ENCODE measurements at places on chromosomes 12 and 14.
A peak's percentile ranks its signal among the peaks of the same experiment; 100 is the strongest.

DNA sequence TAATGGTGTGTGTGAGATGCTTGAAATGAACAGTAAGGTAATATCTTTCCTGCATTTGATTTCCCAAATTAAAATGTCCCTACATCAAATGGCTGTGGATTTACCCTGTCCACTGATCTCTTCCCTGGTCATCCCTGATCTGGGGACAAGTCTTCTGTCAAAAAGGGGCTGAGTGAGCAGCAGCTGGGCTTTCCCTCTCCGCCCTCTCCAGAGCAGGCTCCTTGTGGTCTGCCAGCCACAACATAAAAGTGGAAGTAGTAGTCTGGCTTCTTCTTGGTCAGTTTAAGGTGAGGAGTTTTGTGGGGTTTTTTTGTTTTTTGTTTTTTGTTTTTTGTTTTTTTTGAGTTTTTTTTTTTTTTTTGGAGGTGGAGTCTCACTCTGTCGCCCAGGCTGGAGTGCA is 25.2 kb upstream of the PLXNC1 start:
- DNase-seq, result no peak

- DNase-seq, result no peak
Measured at GRCh38 chr12:12265571-12266388, 1.1 kb downstream of the LRP6 start.

DNA sequence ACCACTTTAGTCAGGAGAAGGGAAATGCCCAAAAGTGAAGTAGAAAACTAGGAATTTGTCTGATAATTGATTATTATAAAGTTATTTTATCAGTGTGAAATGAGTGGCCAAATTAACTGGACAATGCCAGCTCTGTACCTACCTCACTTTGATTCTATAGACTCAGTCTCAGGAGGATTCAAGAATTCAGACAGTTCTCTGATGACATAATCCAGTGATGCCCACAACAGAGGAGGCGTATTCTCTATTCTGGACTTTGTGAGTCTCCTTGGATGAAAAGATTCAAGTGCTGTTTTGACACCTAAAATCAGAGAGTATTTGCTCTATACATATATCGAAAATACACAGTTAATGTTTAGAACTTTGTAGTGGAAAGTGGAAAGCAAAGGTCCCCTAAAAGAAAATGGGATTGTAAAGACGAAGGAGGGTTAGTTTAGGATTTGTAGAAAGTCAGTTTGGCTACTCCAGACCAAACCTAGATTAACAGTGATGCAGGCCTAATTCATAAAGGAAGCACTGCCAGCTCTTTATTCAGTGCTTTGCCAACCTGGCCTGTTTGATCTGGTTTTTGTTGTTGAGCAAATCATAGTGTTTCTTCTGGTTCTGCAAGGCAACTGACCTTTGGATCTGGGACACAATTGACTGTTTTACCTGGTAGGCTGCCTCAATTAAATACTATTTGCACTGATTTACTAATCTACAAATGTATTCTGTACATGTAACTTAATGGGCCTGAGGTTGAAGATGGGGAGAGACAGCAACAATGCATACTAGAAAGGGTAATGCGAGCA is 67.4 kb downstream of the DAD1 start:
- no peak for DNase-seq

- DNase-seq, result no peak
Measured at GRCh38 chr14:40204441-40205175, 772.4 kb upstream of the FBXO33 start.

DNA sequence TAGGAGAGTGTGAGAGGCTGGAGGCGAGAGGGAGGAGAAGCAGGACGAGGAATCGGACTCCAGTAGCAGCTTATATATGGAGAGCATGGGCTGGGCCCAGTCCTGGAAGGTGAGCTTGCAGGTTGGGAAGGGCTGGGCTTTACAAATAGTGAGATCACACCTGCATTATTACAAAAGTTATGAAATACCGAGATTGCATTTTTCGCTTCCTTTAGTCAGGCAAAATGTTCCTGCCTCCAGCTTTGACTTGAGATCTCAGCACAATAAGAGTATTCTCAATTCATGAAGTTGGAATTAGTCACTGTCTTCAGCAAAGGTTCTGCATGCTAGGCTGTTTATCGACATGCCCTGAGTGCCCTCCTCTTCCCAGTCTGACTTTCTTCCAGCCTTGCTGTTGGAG is at the start of gene KRT6B:
TSS of gene KRT6B (minus strand) at position 46 of the 400 bp plus-strand sequence. CDS start 68 bp downstream, outside the sequence.
- DNase-seq, result no peak

DNA sequence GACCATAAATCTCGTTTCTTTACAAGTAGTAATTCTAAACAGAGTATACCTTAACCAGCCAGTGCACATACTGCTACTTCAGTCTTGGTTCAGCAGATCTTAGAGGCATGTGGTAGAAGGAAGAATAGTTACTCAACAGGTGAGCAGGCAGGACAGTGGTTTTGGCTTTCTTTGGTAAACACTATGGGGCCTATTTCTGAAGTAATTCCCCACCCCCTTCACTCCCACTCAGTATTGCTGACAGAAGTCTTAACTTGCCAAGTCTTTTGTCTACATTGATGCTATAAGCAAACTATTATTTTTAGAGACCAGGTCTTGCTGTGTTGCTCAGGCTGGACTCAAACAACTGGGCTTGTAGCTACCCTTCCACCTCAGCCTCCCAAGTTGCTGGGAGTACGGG is 68.5 kb downstream of the FBXO34 start:
- no peak for DNase-seq

GRCh38 chr12:28460420-28461130 is 270.3 kb downstream of the CCDC91 start:
- DNase-seq, result no peak

GRCh38 chr14:23604675-23605170 is 26.1 kb upstream of the JPH4 start:
- no peak for DNase-seq

DNA sequence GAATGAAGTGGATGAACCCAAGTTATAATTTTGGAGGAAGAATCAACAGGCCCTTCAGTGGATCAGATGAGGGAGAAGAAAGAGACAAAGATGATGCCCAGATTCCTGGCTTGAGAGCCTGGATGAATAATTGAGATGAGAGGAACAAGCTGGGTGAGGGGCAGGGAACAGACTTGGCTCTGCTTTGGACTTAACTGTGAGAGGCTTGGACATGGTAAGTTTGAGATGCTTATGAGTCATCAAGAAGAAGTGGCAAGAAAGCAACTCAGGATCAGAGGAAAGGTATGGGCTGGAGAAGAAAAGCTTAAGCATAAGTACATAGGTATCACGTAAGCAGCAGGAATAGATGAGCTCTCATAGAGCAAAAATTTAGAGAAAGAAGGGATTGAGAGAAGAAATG is 55.3 kb downstream of the FIGNL2 start:
- no peak for DNase-seq

DNA sequence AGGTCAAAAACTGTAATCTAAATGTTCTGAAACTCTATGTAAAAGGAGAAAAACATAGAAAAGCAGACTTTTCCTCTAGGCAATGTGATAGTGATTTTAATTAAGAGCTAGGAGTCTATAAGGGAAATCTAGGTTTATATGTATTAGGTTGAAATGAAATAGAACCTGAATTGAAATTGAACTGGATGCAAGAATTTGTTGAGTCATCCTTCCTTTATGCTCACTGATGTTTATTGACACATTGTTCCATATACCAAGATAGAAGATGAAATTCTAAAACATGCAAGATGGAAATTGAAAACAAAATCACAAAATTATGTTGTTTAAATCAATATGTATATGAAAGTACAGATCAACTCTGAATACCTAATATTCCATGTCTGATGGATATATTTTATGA is 170.4 kb upstream of the FLRT2 start:
- DNase-seq, result no peak

- no peak for DNase-seq
Measured at GRCh38 chr14:61176686-61177085, 104.5 kb downstream of the TMEM30B start.

DNA sequence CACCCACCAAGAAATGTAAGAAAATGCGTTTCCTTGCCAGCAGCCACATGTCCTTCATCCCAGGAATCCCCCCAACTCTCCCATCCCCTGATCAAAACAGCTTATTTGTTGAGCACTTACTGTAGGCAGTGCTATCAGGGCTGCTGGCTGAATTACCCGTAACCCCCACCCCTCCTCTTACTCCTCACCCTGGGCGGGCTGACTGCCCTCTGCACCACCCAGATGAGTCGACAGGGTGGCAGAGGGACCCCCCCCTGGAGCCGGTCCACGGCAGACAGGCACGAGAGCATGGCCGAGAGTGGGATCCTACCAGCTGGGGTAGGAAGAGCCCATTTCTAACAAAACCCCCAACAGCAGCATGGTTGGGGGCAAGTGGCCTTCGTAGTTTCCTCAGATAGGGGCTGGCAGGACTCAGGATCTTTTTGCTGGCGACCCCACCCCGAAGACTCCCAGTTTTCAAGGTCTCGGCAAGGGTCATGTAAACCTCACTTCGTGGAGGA is 1.1 kb upstream of the RHOF start:
- DNase-seq, result peak; percentile 37

GRCh38 chr12:26125400-26126339 is 833 bp upstream of the BHLHE41 start:
- no peak for DNase-seq

GRCh38 chr12:57455374-57456144 is 452 bp downstream of the INHBE start:
- DNase-seq, result no peak

DNA sequence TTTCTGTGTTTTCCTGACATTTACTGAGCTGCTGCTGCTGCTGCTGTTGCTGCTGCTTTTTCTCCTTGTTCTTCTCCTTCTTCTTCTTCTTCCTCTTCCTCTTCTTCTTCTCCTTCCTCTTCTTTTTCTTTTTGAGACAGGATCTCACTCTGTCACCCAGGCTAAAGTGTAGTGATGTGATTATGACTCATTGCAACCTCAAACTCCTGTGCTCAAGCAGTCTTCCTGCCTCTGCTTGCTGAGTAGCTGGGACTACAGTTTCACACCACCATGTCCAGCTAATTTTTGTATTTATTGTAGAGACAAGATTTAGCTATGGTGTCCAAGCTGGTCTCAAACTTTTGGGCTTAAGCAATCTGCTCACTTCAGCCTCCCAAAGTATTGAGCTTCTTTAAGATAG is 95.8 kb downstream of the TMTC3 start:
- DNase-seq, result no peak

DNA sequence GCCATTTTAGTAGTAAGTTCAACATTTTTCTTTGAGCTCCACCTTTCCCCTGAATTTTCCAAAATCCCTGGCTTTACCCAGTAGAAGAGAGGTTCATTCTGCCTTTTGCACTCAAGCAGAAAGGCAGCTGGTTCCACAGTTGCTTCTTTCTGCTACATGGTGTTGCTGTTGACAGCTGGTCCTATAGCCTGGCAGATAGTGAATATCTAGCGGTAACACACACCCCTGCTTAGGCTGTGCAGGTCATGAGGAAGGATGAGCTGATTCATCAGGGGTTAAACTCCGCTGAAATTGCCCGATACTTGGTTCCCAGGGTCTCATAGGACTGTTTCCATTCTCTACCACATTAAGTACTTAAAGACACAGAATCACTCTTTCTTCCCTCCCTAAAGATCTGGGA is 62.4 kb downstream of the PUS7L start:
- DNase-seq, result no peak

DNA sequence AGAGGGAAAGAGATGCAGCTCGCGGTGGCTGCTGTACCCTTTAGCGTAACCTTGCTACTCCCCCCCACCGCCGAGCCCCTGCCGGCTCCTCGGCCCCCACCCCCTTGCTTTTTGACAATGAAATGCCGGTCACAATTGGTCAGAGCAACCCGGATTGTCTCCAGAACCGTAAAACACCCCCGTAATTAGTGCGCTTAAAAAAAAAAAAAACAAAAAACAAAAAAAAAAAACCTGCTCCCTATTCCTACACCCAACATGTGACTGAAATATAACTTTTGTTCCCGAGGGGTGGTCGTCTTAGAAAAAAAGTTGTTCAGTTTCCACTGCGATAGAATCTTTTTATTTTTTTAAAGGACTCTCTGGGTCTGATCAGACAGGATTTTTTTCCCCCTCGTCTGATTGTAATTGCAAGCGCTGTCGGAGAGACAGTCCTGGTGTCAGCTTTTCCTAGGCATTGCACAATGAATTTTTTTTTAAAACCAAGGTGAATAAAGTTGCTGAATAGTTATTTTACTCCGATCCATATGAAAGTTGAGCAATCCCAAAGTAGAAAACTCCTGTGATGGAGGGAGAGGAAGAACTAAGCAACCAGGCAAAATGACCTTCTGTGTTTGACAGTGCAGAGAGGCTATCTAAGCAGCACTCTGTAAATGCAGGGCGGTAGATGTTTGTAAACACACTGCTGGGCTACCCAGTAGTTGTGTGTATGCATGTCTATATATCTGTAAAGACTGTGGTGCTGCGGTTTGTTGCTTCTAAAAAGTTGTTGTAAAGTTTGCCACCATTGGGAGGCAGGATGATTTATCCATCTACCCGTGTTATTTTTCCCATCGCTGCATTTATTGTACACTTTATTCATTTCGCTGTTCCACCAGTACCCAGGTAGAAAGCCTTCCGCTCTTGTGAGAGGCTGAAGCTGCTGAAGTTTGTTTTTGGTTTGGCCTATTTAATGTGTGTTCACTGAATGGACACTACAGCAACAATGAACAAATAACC is 1.1 kb downstream of the ETV6 start:
- no peak for DNase-seq

DNA sequence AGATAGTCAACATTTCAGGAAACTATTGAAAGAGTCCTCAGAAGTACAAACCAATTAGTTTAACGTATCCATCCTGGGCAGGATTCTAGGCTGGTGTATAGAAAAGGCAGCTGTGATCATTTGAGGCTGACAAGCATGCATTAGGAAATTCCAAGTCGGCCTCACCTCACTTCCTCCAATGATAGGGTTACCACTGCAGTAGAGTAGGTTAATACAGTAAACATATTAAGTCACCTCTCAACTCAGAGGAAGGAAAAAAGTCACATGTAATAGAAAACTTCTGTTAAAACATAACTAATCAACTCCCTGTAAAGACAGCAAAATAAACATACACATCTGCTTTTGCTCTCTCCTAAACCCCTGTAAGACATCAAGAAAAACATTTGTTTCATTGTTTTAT is 33.5 kb downstream of the MED13L start:
- DNase-seq, result no peak

DNA sequence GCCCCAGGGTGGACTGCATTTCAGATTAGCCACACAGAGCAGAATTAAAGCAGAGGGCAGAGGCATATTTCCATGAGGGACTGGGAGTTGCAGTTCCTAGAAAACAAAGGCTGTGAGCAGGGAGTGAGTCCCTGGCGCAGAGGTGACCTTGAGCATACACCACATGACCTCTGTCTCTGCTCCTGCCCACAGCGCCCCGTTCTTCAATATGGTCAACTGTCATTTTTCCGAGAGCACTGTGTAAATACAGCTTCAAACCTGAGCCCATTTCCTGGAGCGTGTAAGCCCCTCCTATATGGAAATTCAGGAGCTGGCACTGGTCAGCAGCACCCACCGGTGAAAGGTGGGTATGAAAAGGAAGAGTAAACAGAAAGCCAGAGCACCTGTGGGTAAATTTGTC is 192.2 kb upstream of the PELI2 start:
- DNase-seq, result no peak

- DNase-seq, result no peak
Measured at GRCh38 chr12:124082012-124082411, 109.0 kb downstream of the ZNF664 start.

GRCh38 chr12:12384571-12385340 is 27.9 kb downstream of the BORCS5 start:
- DNase-seq, result no peak

GRCh38 chr12:32309811-32310736 is 89.3 kb upstream of the FGD4 start:
- DNase-seq, result no peak

GRCh38 chr14:71597955-71598660 is 334.1 kb upstream of the RGS6 start:
- no peak for DNase-seq

- no peak for DNase-seq
Measured at GRCh38 chr12:85468356-85469157, 188.5 kb downstream of the ALX1 start.

Data from activated CD4-positive, CD25-positive, alpha-beta regulatory T cell (primary cell).